AG08396 (cell line): ENCODE measurements at places on chromosomes 4 and X.

DNA sequence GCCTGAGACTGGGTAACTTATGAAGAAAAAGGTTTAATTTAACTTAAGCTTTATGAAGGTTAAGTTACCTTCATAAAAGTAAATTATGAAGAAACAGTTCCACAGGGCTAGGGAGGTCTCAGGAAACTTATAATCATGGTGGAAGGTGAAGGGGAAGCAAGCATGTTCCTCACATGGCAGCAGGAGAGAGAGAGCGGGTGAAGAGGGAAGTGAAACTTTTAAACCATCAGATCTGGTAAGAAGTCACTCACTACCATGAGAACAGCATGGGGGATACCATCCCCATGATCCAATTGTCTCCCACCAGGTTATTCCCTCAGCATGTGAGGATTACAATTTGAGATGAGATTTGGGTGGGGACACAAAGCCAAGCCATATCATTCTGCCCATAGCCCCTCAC is 944.7 kb upstream of the NDST4 start:
- no peak for DNase-seq

GRCh38 chr4:113893546-113893945 is 85.9 kb downstream of the ARSJ start:
- no peak for DNase-seq

DNA sequence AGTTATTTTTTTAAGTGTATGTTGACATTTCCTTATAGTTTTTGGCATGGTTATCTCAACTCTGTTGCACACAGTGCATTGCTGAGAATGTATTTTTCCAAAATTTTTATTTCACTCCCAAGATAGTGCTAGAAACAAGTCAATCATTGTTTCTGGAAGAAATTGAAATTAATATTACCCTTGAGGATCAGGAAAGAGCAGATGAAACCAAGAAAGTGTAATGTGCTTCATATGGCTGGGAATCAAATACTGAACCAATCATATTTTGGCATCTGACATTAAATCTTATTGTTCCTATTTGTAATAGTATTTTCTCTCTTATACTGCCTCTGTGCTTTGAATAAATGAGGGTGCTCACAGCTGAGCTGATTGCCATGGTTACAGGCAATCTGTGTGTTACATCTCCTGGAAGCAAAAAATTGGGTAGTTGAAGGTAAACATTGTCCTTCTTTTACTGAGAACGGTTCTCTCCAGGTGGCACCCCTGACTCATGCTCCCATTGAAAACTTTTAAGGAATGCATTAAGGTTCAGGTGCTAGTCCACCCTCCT is 358.2 kb upstream of the NR3C2 start:
- DNase-seq: no peak

GRCh38 chr4:112144546-112145325 is 518 bp upstream of the FAM241A start:
- no peak for DNase-seq

DNA sequence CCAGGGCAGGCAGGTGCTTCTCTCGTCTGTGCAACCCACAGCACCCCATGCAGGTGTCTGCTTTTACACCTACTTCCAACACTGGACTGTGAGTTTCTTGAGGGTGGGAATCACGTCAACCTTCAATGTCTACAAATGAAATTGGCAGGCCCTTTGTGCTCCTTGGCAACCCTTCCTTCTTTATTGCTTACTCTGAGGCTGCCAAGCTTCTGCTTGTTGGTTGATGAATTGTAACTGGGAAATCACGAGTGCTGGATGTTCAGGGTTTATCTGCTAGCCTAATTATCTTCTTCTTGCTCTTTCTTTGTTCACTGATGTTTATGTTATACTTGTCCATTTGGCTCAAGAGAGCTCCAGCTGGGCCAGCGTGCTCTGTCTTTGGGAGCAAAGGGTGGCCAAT is 2.5 kb upstream of the DGAT2L6 start:
- no peak for DNase-seq

- DNase-seq: no peak
Measured at GRCh38 chr4:125527681-125528080, 212.9 kb downstream of the FAT4 start.

DNA sequence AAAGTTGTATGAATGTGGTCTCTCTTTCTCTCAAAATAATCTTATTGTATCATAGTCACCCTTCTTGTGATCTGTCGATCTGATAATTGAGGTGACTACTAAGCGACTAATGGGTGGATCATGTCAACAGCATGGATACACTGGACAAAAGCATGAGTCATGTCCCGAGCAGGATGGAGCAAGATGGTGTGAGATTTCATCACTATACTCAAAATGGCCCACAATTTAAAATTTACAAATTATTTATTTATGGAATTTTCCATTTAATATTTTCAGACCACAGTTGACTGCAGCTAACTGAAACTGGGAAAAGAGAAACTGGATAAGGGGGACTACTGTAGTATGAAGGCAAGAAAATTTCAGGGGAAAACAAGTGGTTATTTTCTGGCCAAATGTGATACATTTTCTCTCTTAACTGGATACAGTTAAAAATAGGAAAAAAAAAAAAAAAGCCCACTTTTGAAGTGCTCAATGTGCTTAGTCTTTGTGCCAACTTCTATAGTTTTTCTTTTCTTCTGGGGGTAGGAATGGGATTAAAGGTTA is 25.3 kb downstream of the FAM241A start:
- DNase-seq: peak; percentile 59
